BJ (cell line): ENCODE measurements at places on chromosomes 4 and X.

- no peak for DNase-seq
These were observed 91.0 kb downstream of the MID1 start for GRCh38 chrX:10529344-10529743.

DNA sequence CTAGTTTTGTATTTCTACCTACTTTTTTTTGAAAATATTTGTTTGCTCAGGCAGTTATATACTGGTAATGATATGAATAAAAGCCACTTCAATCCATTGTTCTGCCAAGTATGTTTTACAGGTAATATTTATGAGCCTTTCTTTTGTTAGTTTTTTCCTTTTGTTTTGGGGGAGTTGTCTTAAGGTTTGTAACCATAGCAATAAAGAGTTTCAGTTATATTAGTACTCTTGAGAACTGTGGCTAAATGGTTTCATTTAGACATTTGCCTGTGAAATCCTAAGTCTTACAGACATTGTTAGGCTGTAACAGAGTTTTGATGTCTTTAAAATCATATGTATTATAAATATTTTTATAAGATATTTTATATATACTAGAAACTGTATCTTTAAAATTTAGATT, 150.1 kb downstream of the DIPK2B start:
- no peak for DNase-seq

DNA sequence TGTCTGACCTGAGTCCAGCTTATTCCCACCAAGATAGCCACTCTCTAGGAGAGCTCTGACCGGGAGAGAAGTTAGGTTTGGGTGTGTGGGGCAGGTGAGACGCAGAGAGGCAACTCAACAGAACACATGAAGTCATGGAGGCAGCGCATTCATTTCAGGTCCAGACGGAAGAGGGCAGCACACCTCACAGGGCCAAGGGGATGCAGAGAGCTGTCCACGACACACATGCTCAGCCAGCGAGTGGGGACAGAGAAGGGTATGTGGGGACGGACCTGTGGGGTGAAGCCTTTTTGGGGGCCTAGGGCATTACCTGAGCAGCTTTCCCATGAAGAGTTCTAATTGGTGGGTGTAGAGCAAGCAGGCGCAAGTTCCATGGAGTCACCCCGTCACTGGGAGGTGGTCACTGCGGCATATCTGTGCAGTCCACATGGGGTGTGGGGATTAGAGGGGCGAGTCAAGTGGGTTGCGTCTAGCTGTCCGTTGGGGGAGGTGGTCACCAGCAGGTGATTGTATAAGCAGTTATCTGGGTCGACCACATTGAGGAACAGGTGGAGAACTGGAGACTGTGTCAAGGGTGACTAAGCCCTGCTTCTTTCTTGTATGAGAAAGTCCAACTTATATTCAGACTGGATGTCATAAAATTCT, 24.3 kb upstream of the UXT start:
- DNase-seq, result no peak

GRCh38 chr4:30720021-30720660, at the start of gene PCDH7:
Gene PCDH7 (plus strand): TSS chr4:30720369. CDS start chr4:30721423, 1,054 bp downstream.
- DNase-seq, result no peak

- DNase-seq, result no peak
These were observed 274.1 kb upstream of the MAGEB2 start for GRCh38 chrX:29941287-29941686.

DNA sequence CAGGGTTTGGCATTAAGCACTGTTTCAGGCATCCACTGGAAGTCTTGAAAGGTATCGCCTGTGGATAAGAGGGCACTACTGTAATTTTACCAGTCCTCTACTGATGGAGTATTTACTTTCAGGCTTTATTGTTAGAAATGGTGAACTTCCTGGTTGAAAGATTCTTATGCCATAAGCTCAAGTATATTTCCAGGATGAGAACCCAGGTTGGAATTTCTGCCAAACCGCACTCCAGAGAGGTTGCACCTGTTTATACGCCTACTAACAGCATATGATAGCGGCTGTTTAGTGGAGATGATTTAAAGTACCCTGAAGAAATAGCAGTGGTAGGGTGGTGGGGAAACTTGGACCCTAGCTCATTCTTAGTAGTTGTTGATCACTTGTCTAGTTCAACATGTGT, 9.9 kb downstream of the FNIP2 start:
- DNase-seq, result no peak

DNA sequence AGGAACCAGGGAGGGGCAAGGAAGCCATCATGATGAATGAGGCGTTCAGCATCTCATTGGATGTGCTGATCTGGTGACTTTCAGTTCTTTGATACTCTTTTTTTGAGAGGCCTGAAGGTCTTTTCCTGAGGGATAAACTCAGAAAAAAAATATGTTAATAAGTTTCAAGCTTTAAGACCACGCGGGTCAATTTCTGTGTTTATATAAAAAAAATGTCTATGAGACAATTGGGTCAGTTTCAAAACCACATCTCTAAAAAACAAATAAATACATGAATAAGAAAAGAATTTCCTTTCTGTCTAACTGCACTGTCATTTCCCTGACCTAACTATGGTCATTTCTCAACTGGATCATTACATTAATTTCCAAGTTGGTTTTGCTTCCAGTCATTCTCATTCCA, 62.6 kb downstream of the TRIML1 start:
- no peak for DNase-seq
